ENCODE measurements at places on chromosomes 5 and 9.
A peak's percentile ranks its signal among the peaks of the same experiment; 100 is the strongest.

DNA sequence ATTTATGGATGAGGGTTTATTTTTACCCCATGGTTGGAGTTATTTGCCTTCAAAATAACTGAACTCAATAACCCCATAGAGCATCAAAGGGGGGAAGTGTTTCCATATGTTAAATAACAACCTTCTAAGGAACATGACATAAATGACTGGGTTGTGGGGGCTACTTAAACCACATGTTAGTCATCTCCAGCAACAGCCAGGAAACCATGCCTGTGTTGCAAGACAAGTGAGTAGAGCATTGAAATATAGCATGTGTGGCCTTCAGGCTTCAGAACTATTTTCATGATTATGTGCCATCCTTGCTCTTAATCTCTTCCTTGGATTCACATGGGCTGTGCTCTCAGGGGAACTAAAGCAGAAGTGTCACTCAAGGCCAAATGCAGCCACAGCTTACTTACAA, 431.2 kb downstream of the AGTPBP1 start:
- no peak for DNase-seq

GRCh38 chr5:103532086-103532734, 30.4 kb downstream of the NUDT12 start:
- DNase-seq: no peak

GRCh38 chr5:54645882-54646355, 128.4 kb downstream of the SNX18 start:
- DNase-seq: no peak

- no peak for DNase-seq
Measured at GRCh38 chr5:8349855-8350254, 480.9 kb downstream of the MTRR start.

GRCh38 chr5:66617226-66617861, 21.2 kb downstream of the MAST4 start:
- DNase-seq: no peak

- DNase-seq: no peak
Measured at GRCh38 chr9:114504341-114505186, 709 bp downstream of the WHRN start.

DNA sequence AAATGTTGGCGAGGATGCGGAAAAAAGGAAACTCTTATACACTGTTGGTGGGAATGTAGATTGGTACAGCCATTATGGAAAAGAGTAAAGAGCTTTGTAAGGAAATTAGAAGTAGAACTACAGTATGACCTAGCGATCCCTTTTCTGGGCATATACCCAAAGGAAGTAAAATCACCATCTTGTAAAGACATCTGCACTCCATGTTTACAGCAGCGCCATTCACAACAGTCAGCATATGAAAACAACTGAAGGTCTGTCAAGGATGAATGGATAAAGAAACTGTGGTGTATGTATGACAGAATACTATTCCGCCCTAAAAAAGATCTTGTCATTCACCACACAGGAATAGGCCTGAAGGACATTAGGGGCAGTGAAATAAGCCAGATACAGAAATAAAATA, 27.7 kb upstream of the SLC25A51 start:
- DNase-seq: no peak

- DNase-seq: no peak
Measured at GRCh38 chr5:3598769-3599211, 3.2 kb downstream of the IRX1 start.

GRCh38 chr5:103346162-103346748, 87.7 kb downstream of the MACIR start:
- DNase-seq: no peak

DNA sequence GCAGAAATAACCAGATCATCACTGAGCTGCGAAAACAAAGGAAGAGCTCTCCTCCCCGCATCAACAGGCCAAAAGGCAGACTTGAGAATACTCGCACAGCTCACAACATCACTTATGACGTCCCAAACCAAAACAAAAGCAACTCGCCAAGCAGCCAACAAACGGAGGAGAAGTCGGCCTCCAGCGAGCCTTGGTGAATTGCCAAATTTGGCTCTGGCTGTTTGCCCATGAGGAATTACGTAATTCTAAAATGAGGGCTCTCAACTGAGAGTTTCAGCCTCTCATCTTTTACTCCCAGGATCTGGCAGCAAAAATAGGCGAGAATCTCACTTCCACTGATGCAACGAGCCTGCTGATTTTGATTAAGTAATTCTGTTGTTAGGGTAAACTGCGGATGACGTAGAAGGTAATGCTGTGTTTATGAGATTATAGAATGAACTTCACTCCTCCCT, 51.7 kb upstream of the SEMA6A start:
- DNase-seq: no peak

DNA sequence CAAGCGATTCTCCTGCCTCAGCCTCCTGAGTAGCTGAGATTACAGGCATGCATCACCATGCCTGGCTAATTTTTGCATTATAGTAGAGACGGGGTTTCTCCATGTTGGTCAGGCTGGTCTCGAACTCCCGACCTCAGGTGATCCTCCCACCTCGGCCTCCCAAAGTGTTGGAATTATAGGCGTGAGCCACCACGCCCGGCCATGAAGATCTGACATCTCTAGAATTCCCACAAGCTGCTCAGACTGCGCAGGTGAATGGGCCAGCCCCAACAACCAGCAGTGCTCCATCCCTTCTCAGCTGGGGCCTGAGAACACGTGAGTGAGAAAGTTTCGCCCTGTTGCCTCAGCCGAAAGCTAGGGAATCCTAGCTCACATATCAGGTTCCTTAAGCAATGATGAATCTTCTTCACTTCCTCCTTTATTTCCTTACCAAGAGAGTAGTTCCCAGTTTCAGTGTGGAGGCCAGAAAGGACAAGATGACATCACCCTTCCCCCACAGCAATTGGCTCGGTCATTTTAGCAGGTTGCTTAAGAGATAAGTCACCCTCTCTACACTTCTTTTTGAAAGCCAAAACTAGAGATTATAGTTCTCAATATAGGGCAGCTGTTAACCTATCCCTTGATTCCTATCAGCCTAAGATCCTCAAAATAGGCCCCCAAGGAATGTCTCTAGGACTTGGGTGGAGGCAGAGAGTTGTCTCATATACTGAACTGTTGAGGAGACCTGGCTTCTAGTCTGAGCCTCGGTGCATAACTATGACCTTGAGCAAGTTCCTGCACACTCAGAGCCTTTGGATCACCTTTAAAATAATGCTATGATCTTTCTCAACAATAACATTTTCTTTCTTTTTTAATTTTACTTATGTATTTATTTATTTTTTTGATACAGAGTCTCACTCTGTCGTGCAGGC, 23.9 kb upstream of the PPP2CA start:
- peak; percentile 19 for DNase-seq

DNA sequence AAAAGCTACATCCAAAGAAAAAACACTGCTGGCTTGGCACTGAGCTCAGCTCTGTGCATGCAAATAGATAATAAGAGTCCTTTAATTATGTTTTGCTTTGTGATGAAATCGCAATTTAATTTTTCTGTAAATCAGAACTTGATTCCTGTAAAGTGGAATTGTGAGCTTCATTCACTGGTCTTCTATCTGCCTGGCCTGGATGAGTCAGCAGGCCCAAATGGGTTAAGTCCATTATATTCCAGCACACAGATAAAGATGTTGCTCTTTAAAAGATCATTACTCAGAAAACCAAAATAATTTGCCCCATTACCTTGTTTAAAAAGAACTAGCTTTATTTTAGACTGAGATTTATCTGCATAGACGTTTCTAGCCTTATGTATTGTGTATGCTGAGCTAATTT, 90.4 kb downstream of the CARTPT start:
- DNase-seq: no peak

DNA sequence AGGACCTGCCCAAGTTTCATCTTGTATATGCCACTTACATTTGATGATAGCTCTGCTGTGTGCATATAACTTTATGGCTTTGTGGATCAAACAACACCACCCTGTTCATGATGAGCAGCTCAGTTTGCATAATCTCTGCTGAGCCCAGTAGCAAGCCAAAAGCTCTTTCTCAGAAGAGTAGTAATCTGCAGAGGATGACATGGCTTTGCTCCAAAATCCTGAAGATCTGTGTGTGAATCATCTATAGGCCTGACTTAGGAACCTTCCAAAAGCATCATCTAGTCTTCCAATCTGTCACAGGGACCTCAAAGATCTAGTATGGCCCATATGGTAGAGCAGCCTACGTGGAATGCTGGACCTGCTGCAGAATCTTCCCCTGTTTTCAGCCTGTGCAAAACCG, 394.6 kb downstream of the PSAT1 start:
- no peak for DNase-seq

DNA sequence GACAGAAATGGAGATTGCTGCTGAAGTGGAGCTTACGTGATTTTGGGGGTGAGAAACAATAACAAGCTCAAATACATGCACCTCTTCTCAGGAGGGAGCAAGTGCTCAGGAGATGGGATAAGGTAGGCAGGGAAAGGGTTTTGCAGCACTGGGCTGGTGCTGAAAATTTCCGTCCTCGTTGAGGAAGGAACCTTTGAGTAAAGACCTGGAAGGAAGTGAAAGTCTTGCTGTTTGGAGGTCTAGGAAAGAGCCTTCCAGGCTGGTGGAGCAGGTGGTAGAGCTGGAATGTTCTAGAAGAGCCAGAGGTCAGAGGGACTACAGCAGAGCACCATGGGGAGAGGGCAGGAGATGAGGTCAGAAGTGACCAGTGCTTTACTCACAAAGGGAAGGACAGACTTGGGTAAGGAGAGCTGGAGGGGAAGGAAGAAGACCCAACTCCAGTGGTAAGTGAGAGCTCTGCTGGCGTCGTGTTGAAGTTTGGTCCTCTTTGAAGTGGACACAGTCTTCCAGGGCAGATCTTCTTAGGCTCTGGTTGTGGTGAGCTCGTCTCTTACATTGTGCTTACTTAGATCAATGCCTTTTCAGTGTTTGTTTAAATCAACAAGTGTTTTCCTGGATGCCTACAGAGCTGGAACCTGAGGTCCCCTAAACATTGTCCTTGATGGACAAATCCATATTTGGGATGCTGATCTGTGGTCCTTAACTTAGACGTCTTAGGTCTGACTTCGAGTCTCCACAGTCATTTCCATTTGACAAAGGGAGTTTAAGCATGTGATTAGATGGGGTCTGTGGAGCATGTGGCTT, 21.0 kb downstream of the ANKRD33B start:
- no peak for DNase-seq

- no peak for DNase-seq
Measured at GRCh38 chr9:127336506-127337352, 60.2 kb upstream of the SLC2A8 start.

GRCh38 chr5:82663225-82663624, 385.1 kb upstream of the RPS23 start:
- no peak for DNase-seq
